ENCODE measurements at places on chromosomes 12 and 14. TPM values are rescaled to one million over a fixed set of nuclear protein-coding genes. Genes with fewer than 3 reads are reported as not detected.

Gene POLE2
- 2.0 TPM for total RNA-seq

Gene KRT2
- total RNA-seq: not detected

Gene TSHR
- not detected for total RNA-seq

Gene PPP1R36
- 0.56 TPM for total RNA-seq

Gene COX14
- 66.3 TPM for total RNA-seq
